ENCODE measurements at places on chromosomes 3 and 15.

DNA sequence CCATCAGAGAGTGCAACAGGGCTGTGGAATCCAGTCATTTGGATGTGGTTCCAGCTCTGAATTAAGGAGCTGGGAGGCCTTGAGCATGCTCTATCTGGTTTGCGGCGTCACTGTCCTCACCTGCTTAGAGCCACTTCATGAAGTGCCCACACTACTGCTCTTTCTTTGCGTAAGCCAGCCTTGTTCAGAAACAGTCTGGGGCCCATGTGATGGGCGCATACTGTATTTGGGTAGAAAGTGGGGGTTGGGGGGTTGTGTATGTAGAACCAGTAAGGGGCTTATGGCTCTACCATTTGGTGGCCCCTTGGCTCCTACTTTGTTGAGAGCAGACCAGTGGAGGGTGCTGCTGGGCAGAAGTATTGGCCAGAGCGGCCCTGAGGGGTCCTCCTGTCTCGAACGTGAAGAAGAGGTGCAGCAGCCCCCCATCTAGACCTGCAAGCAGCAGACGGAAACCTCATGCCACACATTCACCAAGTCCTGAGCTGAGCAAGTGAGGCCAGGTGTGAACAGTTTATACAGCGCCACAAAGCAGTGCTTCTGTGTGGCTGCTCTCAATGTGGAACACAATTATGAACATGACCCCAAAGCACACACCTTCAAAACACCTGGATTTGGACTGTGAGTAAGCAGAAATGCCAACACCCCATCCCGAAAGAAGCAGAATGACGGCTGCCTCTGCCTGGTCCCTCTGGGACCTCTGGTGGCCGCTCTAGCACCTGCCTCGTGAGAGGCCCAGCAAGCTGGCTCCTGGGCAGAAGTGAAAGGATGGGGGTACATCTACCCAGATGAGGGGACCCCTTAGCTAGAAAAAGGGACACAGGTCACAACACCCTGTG, 26.6 kb downstream of the SRPRB start:
- peak; percentile 12 for DNase-seq

DNA sequence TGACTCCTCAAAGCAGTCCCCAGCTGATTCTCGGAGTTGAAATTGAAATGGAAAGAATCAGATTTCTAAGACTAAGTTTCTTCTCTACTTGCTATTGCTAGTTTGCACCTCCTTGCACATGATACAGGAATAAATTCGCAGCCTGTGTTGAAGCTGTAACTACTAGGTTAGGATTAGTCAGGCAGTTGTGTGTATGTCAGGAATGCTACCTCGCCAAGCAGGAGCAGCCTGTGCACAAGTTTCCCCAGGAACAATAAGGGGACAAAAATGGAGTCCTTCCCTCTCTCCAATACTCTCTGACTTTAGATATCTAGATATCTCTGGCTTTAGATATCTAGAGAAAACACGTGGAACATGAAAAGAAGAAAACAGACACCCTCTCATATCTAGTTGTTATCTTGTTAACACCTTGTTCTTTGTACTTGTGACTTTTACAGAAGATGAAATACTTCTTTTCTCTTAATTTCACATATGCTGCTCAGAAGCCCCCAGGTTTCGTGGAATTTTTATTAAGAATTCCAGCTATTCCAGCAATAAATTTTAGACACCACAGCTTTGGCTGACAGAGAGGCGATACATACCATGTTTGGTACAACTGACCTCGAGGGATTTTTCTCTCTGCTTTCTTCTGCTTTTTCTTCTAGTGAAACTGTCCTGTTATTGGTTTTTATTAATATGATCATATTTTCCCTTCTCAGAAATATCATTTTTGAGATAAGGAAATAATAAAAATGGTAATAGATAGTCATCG, 56.1 kb upstream of the CMSS1 start:
- no peak for DNase-seq

- no peak for DNase-seq
Observed at GRCh38 chr3:130635978-130636377, 110.7 kb downstream of the PIK3R4 start.

DNA sequence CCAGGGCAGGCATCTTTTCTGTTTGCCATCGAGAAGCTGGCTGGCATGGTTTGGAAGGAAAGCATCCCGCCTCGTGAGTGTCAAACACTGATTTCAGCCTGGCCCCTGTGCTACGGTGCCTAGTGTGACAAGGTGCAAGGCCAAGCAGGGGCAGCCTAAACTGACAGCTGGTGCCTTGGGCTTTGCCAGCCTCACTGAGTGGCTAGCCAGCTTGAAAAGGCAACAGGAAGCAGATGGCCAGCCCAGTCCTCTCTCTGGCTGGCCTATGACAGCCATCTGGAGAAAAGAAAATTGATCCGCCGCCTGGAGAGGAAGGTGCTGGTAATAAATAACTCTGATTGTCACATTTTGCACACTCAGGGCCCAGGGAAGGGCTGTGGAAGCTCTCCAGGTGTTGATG, 52.2 kb downstream of the C3orf85 start:
- DNase-seq = no peak

DNA sequence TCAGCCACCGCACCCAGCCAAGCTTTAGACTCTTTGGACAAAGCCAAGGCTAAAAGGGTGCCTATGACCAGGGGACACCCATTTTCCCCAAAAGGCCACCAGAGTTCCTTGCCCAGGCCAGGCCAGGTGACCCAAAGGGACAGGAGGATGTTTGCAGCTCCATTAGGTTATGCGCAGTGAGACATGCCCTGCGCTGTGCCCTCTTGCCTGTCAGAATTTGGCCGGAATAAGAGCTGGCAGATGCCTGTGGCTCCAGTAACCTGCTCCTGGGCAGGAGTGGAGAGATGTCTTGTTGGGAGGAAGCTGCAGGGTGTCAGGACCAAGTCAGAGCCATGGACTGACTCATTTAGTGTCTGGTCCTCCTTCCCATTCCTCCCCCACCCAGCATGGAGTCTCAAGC, 20.5 kb downstream of the DNASE1L3 start:
- no peak for DNase-seq

- no peak for DNase-seq
Observed at GRCh38 chr3:12054245-12054644, 50.1 kb downstream of the SYN2 start.

DNA sequence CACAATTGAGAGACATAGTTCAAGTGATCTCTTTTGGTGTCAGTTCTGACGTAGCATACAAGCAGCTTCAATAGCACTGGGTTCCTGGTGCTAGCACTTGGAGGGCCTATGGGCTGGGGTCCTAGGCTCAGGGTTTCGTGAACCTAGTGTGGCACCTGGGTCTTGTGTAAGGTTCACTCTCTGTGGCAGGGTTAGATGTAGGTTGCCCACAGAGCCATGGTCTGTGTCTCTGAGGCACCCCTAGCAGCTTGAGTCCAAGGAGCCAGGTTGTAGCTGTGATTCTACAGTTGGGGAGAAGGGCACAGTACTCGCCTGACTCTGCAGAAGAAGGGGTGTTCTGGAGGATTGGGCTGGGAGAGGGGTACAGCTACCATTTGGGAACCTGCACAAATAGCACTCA, 282.6 kb upstream of the LRRC3B start:
- no peak for DNase-seq

GRCh38 chr15:101429191-101429590, 60.3 kb downstream of the PCSK6 start:
- DNase-seq = no peak

GRCh38 chr15:73926219-73927002, at the start of gene LOXL1:
Gene LOXL1, plus strand, starts transcription at chr15:73926462. Its CDS starts 322 bp downstream, at chr15:73926784.
- DNase-seq = peak; percentile 84

DNA sequence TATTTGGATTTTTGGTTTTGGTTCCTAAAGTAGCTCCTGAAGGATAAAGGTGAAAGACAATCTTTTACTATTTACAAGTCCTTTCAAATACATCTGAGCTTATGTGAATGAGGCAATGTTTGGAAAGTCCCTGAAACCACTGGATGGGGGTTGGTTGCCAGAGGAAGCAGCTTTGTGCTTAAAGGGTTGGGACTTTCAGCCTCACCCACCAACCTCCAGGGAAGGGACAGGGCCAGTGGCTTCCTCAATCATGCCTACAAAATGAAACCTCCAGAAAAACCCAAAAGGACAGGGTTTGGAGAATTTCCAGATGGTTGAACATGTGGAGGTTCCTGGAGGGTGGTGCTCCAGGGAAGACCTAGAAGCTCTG, 20.9 kb upstream of the ABHD17C start:
- no peak for DNase-seq

- no peak for DNase-seq
Observed at GRCh38 chr15:62124973-62125303, 40.1 kb downstream of the C2CD4B start.

GRCh38 chr3:123586131-123586530, 1.3 kb upstream of the HACD2 start:
- DNase-seq = peak; percentile 57

- DNase-seq = no peak
Observed at GRCh38 chr3:42377681-42378080, 32.7 kb downstream of the LYZL4 start.

DNA sequence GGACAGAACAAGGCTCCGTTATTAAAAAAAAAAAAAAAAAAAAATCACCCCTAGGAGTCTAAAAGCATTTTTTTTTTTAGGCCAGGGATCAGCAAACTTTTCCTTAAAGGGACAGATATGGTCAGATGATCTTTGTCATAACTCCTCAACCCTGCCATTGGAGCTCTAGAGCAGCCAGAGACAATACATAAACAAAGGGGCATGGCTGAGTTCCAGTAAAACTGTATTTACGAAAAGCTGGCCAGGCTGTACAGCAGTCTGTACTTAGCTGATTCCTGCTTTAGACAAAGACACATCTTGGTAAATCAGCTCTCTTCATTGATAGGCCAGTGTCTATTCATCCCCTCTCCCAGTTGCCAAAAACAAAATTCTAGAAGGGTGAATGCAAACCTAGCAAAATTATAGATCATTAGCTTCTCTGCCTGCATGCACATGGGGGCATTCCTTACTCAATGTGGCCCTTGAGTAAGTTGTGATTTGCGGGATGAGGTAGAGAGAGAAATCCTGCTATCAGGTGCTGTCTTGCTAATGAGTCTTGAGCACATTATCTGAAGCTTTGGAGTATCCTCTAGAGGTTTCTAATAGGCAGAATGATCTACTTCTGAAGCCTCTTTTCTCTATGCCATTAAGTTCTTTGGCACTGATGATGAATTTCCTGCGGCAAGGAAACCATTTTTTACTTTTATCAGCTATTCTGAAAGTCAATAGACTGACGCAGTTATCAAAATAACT, 35.2 kb downstream of the SENP8 start:
- DNase-seq = no peak

DNA sequence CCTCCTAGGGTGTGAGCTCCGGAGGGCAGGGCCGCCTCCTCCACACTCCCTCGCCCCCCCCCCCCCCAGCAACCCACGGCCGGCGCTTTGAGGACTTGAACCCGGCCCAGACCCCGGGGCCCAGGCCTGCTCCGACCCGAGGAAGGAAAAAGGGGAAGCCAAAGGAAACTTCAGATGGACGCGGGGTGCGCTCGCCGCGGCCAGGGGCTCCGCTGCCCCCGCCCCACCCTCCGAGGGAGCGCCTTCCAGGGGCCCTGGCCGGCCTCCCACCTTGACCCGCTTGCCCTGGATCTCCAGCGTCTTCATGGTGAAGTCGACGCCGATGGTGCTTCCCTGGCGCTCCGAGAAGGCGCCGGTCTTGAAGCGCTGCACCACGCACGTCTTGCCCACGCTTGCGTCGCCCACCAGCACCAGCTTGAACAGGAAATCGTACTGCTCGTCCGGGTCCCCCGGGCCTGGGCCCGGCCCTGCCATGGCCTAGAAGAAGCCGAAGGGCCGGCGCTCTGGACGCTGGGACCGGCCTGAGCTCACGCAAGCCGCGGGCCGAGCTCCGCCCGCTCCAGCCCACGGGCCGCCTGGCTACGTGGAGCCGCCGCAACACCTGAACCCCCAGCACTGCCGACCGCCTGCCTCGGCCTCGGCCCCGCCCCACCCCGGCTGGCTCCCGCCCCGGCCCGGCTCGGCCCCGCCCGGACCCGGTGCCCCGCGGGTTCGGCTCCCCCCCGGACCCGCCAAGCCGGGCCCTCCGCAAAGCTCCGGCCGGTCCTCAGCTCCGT, 400 bp downstream of the RAB43 start:
- no peak for DNase-seq

DNA sequence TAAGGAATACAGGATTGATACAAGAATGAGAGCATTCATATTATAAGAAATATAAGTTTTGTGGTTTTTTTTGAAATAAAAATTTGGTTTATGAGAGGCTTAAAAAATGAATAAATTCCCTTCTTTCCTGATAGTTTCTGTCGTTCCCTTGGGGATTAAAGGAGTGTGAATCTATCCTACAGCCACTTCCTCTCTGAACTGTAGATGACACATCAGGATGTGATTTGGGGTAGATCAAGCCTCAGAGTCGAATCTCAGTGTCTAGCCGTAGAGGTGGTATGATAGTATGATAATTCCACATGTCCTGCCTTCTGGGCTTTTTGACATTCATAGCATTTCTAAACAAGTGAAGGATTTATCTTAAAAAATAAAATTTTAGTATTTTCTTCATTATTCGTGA, 343.1 kb downstream of the LPP start:
- DNase-seq = no peak

DNA sequence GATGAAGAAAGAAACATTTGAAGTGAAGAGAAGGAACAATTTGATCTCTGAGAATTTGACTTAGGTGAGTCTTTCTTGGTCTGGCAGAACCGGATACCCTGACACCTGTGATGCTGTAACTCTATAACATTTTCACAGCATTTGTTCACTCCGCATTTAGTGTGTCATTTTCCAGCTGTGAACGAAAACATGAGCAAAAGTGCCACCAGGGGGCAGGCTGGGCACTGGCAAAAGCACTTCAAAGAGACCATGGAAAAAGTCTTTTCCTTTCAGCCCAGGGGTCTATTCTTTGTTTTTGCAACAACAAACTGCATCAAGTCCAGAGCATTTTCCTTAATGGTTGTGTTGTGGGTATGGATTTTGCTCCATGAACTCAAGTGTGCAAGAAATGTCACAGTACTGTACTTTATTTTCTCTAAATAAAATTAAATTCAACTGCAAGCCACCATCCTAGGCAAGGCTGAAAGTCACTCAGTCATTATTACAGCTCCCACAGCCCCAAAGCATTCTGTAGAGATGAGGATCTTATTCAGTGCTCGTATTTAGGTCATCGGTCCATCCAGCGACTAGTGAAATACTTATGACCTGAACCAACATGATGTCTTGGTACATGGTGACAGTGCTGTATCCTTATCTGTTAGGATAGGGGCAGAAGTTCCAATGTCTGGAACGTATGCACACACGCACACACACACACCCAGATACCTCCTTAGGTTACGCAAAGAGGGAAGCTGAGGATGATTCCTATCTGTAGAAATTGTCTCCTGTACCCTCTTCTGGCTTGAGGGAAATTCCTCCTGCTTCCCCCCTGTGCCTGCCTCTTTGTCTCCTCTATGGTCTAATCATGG, 125.5 kb downstream of the GADL1 start:
- DNase-seq = peak; percentile 85

DNA sequence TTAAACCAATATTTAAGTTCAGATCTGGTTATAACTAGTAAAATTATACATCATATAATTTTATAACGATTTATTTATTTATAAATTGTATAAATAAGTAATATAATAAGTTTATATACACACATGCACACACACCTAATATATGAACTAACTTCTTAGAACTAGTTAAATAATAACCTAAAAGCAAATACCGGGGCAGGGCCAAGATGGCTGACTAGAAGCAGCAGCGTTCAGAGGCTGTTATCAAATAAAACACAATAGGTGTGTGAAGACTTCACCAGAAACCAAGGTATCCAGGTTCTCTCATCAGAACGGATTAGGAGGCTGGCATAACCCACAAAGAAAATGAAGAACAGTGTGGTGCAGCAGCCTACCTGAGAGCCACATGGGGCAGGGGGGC, 653.6 kb upstream of the CBLB start:
- no peak for DNase-seq

All from right forelimb (tissue), 1 donor.